Large intestine (tissue), 12 donors: ENCODE measurements at places on chromosomes 7 and 10. TPM values are rescaled to one million over a fixed set of nuclear protein-coding genes. Genes with fewer than 3 reads are reported as not detected.

The BTBD16 gene
- polyA plus RNA-seq, result 0.79 TPM

- peak; percentile 70 for DNase-seq
These were observed 171.8 kb downstream of the SEMA3A start for GRCh38 chr7:84022684-84023308.

DNA sequence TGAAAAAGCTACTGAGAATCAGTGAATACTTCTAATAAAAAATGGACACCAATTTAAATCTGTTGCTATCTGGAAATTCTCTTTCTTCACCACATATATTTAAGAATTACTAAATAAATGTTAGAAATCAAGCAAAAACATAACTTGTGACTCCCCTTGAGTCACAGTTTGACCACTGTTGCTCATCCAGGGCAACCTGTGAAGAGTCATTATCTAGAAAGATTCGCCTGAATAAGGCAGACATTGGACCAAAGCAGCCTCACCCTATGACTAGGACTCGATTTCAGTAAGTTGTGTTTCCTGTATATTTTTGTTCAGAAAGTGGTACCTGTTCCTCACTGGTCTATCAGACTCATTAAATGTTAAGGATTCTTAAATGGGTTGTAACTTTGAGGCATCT, 572.4 kb downstream of the ATRNL1 start:
- no peak for DNase-seq

The TWIST1 gene
- polyA plus RNA-seq, result 0.61 TPM

DNA sequence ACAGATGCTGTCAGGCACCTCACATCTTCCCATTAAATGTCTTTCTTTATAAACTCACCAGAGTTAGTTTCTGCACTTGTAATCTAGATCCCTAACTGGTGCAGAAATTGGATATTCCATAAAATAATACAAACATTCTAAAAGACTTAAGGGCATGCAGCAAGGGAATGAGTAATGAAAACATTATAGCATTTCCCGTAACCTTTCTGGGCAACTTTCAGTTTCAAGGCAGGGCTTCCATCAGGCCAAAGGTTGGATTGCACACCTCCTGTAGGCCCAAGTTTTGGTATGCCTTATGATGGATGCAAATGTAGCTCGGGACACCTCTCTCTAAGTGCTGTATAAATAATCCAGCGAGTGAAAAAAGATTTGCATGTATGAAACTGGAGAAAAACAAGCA, 129.9 kb upstream of the LYZL2 start:
- DNase-seq, result no peak

- DNase-seq, result no peak
These were observed 60.6 kb downstream of the CDHR3 start for GRCh38 chr7:106023369-106024322.

GRCh38 chr7:155228894-155229293, 68.8 kb upstream of the INSIG1 start:
- no peak for DNase-seq

The IFIT5 gene
- 13.3 TPM for polyA plus RNA-seq

The TRAPPC14 gene
- polyA plus RNA-seq, result 23.8 TPM

DNA sequence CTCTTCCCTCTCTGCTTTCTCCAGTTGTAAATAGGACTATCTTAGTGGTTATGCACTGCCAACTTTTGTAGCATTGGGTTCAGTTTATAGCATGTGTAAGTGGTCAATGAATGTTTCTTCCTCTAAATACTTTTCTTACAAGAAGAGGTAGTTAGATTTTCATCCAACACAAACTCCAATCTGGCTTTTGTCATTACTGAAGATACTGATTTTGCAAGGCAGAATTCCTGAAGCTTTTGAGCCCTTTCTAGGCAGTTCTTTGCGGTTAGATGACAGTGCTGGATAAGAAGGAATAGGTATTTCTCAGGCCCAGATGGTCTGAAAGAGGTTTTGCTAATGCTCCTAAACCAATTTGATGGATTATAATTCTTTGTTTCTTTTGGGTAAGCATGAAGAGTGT, 60.5 kb downstream of the BICC1 start:
- no peak for DNase-seq

GRCh38 chr10:125017547-125018298, 75.8 kb downstream of the ZRANB1 start:
- no peak for DNase-seq

- no peak for DNase-seq
These were observed 18.3 kb downstream of the ZFAND2A start for GRCh38 chr7:1141651-1142050.

DNA sequence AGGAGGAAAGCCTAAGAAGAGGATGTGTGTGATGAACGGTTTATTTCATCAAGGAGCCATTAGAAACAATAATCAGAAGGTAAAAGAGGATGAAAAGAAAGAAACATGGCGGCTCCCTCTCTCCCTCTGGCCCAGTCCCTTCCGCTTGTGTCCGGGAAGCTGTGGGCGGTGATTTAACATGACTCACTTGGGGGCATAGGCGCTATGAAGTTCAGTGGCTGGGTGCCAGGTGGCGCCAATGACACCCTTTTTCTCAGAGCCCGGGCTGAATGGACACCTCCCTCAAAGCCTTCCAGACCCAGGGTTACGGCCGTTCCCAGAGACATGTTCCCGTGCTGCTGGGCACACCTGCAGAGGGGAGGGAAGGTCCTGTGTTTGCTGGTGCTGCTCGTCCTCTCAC, 244.0 kb downstream of the SKAP2 start:
- no peak for DNase-seq
